ENCODE measurements at places on chromosomes 2 and 18. TPM values are rescaled to one million over a fixed set of nuclear protein-coding genes. Genes with fewer than 3 reads are reported as not detected.

The SERPINB7 gene
- not detected for total RNA-seq

The GREB1 gene
- total RNA-seq, result 11.4 TPM

- DNase-seq, result no peak
Observed at GRCh38 chr2:227365833-227366232, 13.3 kb downstream of the TM4SF20 start.

The ARHGAP28 gene
- 1.1 TPM for total RNA-seq

The RBKS gene
- total RNA-seq, result 4.0 TPM

DNA sequence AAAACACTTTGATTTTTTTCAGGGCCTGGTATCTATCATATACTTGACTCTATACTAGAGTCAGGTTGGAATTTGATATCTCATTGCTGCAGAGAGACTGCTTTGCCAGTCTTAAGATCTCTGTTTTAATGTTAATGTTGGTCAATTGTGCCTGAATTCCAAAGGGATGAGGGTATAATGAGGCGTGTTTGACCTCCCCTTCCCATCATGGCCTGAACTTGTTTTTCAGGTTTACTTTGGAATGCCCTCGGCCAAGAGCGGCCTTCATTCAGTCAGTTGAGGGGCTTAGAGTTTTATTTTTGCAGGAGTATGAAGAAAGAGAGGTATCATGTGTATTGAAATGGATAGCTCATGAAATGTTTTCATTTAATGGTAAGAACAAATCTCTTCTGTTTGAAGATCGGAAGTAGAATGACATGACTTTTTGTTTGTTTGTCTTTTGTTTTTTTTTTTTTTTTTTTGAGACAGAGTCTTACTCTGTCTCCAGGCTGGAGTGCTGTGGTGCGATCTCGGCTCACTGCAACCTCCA, 119.0 kb downstream of the KIAA1328 start:
- DNase-seq, result no peak

DNA sequence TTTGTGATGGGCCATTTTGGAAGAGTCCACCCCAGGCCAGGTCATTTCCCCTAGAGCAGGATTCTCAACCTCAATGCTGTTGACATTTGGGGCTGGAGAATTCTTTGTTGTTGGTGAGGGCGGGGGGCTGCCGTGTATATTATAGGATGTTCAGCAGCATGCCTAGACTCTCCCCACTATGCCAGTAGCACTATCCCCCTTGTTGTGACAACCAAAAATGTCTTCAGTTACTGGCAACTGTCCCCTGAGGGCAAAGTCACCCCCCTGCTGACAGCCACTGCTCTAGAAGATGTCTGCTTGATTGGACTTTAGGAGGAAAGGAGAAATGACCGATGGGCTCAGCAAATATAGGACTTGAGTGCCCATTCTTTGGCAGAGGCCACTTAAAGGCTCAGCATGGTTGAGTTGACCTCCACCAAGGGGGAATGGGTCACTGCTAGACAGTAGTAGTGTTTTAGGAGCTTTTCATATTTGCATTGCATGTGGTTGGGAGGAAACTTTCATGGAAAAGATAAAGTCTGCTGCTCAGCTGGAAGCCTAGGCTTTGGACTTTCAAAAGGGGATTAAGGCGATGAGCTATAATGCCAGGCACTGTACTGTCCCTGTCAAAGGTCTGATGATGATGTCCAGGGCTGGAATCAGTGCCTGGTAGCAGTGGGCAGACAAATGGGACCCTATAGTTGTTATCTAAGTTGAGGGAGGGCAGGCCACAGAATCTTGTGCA, 61.1 kb upstream of the MCFD2 start:
- DNase-seq, result no peak

DNA sequence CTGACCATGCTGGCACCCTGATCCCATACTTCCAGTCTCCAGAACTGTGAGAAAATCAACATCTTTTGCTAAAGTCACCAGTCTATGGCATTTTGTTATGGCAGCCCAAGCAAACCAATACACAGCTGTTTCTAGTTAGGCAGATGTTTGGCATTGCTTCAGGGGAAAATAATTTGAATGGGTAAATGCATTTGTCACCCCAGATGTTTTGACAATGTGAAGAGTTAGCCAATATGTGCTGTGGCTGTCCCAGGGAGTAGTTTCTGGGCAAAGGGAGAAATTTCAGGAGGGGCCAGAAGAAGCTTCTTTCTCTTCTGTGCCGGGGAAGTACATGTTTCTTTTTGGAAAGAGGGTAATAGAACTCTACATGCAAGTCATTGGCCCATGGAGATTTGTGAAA, 619.0 kb downstream of the SLC4A3 start:
- no peak for DNase-seq

- no peak for DNase-seq
Observed at GRCh38 chr2:37377187-37377532, 32.7 kb downstream of the QPCT start.

Data from Right ventricle myocardium inferior (tissue), 1 donor.